ENCODE measurements at places on chromosomes 6 and 20.

DNA sequence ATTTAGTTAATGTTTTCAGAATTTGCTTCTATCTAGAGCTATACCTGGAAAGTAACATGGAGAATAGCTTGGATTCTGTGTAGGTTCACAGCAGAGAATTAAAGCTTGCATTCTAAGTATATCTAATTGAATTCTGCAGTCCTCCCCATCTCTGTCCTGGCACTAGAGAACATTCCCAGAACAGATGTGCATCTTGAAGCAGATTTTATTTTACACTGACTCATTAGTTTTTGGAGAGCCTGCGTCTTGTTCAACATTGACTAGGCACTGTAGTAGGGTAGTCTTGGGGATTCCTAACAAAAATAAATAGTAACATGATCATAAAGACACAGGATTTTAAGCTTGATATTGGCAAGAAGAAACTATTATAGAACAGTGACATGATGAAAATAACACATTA is 36.2 kb upstream of the BAG2 start:
- DNase-seq = peak; percentile 14

DNA sequence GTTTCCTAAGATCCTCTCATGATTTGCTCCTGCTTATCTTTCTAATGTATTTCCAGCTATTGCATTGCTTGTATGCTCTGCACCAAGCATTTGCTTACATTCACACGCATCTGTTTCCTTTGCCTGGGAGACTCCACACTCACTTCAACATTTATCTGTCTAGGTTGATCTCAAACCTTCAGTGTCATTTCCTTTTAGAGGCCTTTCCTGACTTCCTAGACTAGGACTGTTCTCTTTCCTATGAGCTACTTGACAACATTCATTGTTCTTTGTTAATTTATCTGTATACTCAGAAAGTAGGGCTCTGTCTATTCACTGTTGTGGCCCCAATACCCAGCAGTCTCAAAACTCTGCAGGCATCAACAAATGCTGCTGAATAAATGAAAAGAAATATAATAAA is 84.4 kb downstream of the WASF1 start:
- DNase-seq = no peak

DNA sequence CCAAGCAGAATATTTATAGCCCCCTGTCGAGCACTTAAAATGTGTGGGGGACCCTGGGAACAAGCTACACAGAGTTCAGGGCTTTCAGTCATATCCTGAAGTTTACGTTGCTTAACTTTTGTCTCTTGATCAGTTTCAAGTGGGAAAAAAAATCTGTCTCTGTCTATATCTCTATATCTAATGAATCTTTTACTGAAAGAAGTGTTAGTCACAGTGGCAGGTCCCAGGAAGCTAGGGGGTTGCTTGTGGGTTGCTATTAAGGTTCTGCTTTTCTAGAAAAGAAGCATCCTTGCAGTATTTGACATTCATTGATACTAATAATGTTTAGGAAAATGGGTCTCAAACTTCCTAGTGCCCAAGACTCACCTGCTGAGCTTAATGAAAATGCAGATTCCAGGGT is 76.7 kb upstream of the CLDN20 start:
- DNase-seq = peak; percentile 53

GRCh38 chr6:31239854-31240253 is 32.0 kb downstream of the HLA-C start:
- DNase-seq = peak; percentile 3

DNA sequence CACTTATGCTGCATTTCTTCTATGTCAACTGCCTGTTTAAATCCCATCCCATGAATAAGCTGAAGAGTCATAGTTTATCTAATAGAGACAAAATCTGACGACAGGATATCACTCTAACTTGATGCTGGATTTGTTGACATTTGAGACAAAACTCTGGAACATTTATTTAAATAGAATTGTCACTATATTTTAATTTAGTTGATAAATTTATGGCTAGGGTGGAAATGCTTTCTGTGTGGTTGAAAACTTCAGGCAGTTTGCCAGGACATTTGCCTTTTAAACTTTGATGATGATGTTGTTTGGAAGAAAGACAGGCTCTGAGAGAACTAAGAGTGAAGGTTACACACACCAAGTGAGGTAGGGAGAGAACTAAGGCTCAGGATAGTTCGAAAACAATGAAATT is 68.1 kb downstream of the GJA1 start:
- DNase-seq = peak; percentile 68

DNA sequence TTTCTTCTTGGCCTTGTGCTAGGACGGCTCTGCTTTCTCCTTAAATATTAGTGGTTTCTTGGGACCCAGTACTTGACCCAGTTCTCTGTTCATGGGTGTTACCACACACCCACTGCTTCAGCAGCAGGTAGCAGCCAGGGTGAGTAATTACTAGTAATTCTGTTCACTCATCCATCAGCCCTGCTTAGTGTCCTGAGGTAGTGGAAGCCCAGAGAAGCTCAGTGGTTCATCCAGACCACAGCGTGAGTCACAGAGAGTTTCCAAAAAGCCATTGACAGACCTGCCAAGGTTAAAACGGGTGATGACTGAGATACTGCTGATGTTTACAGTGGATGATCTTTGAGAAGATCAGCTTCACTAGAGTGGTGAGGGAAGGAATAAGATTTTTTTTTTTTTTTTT is 51.7 kb upstream of the HINT3 start:
- DNase-seq = peak; percentile 61

DNA sequence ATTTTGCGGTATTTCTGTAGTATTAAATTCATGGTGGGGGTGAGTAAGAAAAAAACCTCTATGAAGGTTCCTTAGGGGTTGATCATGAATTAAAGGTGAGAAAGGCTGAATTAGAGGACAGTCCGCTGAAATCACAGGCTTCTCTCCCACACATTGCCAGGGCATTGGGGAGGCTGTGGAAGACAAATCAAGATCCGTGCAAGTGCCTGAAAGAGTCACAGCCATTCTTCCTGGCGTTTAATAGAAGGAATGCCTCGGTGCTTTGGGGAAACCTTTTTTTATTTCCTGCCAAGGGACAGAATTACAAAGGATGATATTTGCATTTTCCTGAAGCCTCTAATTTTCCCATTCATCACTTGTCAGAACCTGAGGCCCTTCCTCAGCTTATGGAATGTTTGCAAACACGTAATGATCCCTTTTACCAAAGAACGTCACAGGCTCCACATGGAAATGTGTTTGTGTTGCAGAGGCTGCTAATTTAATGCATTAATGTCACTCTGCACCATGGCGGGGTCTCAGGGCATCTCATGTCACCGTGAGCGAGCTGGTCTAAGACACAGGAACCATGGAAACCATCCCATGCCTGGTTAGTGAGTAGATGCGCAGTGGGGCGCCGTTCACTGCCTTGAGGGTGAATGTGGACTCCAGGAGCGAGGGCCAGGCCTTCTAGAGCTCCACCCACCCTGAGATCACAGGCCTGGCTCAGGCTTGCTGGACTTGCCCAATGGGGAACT is 185.9 kb upstream of the SULF2 start:
- DNase-seq = no peak

DNA sequence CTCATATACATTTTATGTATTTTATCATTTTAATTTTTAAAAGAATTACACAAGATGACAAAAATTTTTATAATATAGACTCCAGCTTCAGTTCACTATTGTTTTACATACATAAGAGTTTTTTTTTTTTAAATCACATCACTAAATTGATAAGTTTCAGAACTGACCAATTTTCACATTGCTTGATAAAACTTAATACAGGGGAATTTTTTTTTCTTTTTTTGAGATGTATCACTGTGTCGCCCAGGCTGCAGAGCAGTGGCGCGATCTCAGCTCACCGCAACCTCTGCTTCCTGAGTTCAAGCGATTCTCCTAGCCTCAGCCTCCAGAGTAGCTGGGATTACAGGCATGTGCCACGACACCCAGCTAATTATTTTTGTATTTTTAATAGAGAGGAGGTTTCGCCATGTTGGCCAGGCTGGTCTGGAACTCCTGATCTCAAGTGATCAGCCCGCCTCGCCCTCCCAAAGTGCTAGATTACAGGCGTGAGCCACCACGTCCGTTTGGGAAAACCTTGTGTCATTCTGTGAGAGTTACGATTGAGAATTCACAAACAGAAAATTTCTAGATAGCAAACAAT is 36.6 kb upstream of the BTN3A2 start:
- peak; percentile 8 for DNase-seq

GRCh38 chr6:121912905-121913304 is 477.5 kb downstream of the GJA1 start:
- peak; percentile 21 for DNase-seq

DNA sequence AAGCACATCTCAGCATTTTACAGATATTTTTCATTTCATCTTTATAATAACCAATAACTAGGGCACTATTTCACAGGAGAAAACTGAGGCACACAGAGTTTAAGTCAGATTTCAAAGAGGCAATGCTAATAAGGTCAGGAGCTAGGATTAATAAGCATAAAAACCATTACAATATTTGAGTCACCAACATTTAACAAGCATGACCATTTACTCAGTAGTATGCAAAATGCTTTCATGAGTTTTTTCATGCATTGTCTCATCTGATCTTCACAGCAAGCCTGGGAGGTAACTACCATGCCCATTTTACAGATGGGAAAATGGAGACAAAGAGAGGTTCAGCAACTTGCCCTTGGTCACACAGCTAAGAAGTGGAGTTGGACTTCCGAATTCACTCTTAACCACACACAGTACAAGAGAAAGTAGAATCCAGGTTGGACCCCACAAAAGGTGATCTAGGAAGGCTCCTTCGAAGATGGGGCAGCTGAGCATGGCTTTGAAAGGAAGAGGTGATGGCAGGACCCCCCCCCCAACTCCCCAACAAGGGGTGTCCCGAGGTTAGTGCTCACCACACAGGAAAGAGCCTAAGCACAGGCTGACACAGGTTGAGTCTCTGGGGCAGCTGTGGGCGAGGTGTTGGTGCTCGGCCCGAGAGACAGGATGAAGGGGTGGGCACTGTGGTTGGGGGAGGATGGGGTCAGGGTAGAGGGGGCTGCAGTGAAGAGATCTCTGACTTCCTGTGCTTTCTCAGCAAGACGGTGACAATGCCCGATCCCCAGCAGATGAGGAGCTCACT is 108.8 kb downstream of the PREX1 start:
- DNase-seq = no peak

DNA sequence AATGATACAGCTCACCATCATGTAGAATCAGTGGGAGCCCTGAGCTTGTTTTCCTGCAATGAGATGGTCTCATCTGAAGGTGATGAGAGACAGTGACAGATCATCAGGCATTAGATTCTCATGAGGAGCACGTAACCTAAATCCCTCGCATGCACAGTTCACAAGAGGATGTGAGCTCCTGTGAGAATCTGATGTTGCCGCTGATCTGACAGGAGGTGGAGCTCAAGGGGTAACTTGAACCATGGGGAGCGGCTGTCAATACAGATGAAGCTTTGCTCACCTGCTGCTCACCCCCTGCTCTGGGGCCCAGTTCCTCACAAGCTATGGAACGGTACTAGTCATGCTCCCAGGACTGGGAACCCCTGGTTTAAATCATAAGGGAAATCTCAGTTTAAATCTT is 89.2 kb downstream of the THBS2 start:
- no peak for DNase-seq

DNA sequence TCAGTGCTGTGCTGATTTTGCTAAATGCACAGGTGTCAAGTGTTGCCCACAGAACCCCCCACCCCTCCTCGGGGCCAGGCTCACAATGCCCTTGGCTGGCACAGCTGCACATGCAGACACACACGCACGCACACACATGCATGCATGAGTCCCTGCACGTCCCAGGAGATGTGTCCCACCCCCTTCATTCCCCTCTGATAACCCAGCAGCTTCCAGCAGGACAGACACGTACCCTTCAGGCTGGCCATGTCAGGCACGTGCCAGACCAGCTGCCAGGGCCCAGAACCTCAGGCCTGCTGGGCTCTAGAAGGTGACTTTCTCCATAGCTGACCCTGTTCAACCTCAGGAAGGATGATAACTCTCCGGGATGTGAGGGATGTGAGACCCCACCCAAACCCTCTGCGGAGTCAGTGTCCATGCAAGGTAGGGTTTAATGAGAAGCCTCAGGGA is 44.4 kb downstream of the MRPL14 start:
- no peak for DNase-seq

- DNase-seq = no peak
Observed at GRCh38 chr6:126682440-126682839, 342.5 kb downstream of the CENPW start.

- peak; percentile 88 for DNase-seq
Observed at GRCh38 chr20:8646033-8646441, 422.9 kb upstream of the PLCB4 start.

- peak; percentile 63 for DNase-seq
Observed at GRCh38 chr6:109867970-109868358, 110.1 kb upstream of the GPR6 start.

DNA sequence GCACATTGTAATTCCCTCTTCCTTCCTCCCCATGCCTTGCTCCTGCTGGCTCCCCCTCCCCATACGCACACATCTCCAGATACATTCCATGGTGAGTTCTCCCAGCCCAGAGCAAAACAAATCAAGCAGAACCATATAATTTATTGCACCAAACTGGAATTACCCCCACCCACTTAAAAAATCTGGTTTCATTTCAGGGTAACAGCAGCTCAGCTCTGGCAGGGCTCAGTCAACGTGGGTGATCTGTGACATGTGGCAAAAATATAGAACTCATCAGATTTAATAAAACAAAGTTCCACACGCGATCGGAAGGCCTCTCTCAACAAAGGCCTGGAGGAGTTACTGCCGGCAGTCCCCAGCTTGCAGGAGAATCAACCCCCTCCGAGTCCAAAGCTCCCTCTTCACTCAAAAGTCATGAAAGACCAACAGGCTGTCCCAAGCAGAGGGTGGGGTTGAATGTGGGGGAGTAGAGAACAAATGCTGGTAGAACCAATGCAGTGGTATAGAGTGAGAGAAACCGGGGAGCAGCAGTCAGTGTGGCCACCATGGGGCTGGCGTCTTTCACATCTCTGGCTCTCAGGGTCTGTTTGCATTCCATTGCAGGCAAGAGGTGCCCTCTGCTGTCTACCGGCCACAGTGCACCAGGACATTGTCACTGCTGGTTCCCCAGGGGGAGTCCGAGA is 323.3 kb upstream of the NT5E start:
- DNase-seq = peak; percentile 55

GRCh38 chr20:1896484-1897258 is 1.5 kb downstream of the SIRPA start:
- no peak for DNase-seq

DNA sequence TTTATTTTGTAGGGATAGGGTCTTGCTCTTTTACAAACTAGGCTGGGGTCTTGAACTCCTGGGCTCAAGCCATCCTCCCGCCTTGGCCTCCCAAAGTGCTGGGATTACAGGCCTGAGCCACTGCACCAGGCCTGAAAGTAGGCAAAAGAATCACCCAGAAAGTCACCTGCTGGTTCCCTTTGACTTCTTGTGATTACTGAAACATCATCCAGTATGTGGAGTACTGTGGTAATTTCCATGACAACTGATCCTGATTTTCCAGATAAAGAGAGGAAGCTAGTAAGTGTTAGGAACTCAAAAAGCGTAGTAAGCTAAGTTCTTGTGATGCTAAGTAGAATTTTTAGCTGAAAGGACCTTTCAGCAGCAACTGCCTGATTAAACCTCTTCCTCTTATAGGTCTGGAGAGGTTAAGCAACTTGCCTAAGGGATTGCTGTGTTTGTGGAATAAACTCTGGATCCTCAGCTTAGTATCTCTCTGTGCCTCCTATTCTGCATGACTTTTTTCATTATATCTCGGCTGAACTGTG is 16.8 kb downstream of the RALY start:
- no peak for DNase-seq

GRCh38 chr20:47272893-47273590 is 83.5 kb downstream of the ZMYND8 start:
- DNase-seq = peak; percentile 74

All from EH (cell line).